CD4-positive, alpha-beta T cell (primary cell): ENCODE measurements at places on chromosomes 12 and 14.

DNA sequence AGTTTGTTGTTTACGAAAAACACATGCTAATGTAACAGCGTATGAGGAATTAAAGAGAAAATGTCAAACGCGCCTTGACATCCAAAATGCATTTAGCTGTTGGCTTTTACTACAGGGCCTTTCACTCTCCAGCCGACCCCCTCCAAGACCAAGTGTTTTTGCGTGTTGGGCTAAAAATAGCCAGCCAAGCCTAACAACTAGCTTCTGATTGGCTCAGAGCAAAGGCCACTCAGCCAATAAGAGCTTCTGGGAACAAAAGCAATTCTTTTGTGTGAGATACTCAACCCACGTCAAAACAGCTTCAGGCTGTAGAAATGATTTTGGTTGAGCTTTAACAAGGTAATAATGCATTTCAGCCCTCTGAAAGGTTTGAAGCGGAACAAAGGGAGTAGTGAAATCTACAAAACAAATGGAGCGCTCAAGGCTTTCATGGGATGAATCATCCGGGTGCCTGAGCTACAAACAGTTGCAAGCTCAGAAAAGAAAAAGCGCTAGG lies 198.7 kb upstream of the DCN start:
- DNase-seq, result peak; percentile 20

DNA sequence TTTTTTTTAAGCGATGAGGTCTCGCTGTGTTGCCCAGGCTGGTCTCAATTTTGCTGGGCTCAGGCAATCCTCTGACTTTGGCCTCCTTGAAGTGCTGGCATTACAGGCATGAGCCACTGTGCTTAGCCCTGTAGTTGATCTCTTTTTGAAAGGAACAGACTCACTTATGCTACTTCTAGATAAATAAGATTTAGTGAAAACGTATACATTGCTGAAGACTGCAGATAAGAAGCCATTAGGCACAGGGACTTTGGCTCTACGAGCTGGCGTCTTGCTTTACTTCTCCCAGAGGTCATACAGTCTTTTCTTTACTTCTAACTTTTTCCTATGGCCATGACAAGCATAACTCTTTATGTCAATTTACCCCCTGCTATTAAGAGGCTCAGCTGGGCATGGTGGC lies 9.4 kb downstream of the PTGR2 start:
- DNase-seq, result no peak

GRCh38 chr12:65603438-65604351 lies 220.6 kb upstream of the HMGA2 start:
- DNase-seq, result no peak

- DNase-seq, result no peak
These were observed 610 bp upstream of the NUDT14 start for GRCh38 chr14:105181549-105182295.

GRCh38 chr12:118274066-118274465 lies 98.6 kb downstream of the TAOK3 start:
- no peak for DNase-seq

GRCh38 chr14:76884853-76885276 lies 58.7 kb downstream of the LRRC74A start:
- DNase-seq, result no peak

GRCh38 chr14:55245657-55246268 lies 25.5 kb upstream of the FBXO34 start:
- peak; percentile 45 for DNase-seq
